ENCODE measurements at places on chromosomes 12 and 14.

DNA sequence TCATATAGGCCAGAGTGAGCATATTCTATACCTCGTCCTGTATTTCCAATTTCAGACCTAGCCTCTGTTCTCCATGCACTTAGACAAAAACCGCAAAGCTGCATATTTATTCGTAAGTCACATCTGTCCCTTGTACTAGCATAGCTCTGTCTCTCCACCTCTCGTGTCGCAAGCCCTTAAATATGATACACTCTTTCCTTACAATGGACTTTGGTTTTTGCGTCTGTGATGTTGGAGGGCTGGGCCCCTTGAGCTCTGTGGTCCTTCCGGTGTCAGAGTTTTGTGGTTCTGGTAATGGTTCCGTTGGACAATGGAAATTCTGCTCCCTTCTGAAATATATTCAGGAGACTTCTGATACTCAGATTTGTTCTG lies 11.3 kb downstream of the PRKCH start:
- no peak for DNase-seq

DNA sequence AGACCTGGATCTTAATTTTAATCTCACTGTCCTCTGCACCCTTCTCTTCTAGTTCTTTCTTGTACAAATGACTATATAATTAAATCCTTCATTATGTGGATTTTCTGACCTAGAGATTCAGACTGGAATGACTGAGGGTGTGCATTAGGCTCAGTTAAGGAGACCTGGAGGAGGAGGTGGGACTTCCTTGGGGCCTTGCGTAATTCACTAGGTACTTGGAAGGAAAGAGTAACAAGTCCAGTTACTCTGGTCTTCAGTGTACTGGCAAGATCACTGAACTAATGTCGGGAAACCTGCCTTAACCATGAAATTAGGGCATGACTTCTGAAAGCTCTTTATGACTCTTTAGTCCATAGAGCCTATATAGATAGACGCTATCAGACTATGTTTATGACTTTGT lies 441.4 kb downstream of the EGLN3 start:
- no peak for DNase-seq

GRCh38 chr12:66735275-66735674 lies 56.4 kb upstream of the GRIP1 start:
- DNase-seq = no peak

- no peak for DNase-seq
These were observed 16.4 kb upstream of the IL22 start for GRCh38 chr12:68269779-68270178.

DNA sequence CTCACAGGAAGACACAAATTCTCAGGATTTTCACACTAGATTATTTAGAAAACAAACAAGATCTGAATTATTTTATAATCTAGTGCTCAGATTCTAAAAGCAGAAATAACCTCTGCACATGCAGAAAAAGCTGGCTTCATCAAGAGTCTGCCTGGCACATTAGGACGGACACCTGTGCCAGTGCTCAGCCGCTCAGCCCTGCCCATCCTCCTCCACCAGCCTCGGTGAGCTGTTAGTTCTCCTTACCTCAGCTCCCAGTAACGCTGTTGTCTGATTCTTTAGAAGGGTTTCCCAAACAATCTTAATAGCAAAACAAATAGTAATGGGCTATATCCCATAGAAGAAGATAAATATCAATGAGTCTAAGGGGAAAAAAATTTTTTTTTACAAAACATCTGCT lies 27.7 kb downstream of the DUSP16 start:
- DNase-seq = no peak

GRCh38 chr14:69876848-69877306 lies 2.3 kb upstream of the SMOC1 start:
- DNase-seq = no peak

- no peak for DNase-seq
These were observed 5.0 kb upstream of the EP400 start for GRCh38 chr12:131944601-131945251.

- peak; percentile 35 for DNase-seq
These were observed 131.2 kb downstream of the NUBPL start for GRCh38 chr14:31692376-31692781.

GRCh38 chr14:36313206-36313605 lies 7.2 kb downstream of the MBIP start:
- DNase-seq = no peak

GRCh38 chr12:111057701-111058425 lies 137.5 kb upstream of the MYL2 start:
- DNase-seq = no peak

GRCh38 chr12:73984552-73984951 lies 553.1 kb upstream of the ATXN7L3B start:
- no peak for DNase-seq

DNA sequence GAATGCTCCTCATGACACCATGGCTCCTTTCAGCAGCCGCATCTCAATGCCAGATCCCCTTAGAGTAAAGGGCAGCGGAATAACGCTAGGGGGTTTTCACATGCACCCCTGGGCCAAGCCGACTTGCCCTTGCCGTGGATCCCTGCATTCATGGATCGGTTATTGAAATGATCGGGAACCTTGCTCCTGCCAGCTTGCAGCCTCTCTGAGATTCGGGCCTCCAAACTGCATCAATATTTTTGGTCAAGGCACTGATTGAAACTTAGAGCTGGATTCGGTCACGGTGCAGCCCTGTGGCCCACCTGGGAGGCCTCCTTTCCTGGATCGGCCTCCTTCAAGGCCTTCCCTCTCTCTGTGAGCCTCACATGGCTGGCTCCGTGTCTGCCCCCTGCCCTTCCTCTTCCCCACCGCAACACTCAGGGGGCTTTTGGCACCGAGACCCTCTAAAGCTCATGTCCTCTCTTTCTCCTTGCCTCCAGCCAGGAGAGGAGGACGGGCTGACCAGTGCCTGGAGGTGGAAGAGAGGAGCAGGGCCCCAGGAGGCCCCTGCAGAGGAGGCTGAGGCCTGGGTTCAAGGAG lies 1.8 kb downstream of the PTPN6 start:
- DNase-seq = no peak

GRCh38 chr14:68599896-68600610 lies 192.8 kb downstream of the ZFP36L1 start:
- DNase-seq = no peak

GRCh38 chr12:1839956-1840951 lies 19.9 kb downstream of the LRTM2 start:
- DNase-seq = no peak

DNA sequence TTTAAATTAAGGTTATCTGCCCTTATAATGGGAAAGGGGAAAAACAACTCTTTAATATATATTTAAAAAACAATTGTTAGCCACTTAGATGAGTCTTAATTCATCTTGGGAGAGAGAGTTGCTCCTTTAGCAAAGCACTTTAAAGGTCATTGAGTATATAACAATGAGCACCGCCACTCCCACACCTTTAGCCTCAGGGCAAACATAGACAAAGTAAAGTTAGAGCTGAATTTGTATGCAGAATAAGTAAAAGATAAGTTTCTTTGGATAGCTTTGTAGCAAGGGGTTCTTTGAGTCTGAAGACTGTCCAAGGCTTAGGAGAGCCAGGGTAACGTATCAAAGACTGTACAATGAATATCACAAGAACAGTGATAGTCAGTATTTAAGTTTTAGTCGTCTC lies 728.8 kb upstream of the LMO3 start:
- no peak for DNase-seq

- DNase-seq = no peak
These were observed 99.6 kb downstream of the DENND5B start for GRCh38 chr12:31491241-31491794.

All from Ammon's horn (tissue), 1 donor.